ENCODE measurements at places on chromosomes 1 and 21. TPM values are rescaled to one million over a fixed set of nuclear protein-coding genes. Genes with fewer than 3 reads are reported as not detected.

- DNase-seq = no peak
Observed at GRCh38 chr1:111270771-111271463, 19.7 kb upstream of the CHIA start.

DNA sequence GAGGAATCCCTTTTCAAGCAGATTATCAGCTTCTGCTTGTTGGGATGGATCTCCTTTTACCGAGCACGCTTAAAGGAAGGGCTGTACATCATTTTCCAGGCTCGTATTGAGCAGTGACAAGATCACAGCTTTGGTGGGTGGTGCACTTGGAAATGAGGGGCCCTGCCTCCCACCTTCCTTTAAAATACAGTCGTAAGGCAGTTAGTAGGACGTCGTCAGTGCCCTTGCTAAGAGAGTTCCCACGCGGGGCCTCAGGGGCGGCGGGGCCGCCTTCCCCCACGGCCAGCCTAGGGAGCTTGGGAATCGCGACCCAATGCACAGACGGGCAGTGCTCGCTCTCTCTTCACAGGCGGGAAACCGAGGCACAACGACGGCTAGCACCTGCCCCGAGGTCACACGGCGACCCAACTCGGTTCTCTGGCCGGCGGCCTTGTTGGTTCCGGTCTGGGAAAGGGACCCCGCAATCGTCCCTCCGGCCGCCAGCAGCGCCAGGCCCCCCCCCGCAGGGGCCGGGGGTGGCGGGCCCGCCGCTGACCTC, 58.6 kb downstream of the H3-3A start:
- no peak for DNase-seq

GRCh38 chr21:36813052-36813451, 114.1 kb downstream of the SIM2 start:
- DNase-seq = no peak

DNA sequence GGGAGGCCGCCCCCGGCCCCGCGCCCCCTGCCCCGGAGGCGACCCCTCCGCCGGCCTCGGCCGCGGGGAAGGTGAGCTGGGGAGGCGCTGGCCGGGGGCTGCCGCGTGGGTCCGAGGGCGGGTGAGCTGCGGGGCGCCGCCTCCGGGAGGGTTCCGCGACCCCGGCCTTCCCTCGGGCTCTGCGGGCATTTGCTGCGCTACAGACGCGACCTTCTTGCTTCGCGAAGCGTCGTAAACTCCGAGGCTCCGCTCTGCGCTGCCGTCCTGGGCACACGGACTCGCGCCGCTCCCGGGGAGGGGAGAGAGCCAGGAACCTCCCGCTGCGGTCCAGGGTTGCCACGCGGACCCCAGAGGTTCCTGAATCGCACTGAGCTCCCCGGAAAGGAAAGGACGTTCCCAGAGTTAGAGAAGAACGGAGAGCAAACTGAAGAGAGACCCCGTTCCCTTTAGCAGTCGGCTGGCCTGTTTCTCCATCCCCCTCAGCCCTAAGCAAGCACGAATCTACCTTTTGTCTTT, 345 bp downstream of the SLX9 start:
- DNase-seq = peak; percentile 46

- peak; percentile 37 for DNase-seq
Observed at GRCh38 chr1:83693427-83694126, 305.4 kb downstream of the TTLL7 start.

DNA sequence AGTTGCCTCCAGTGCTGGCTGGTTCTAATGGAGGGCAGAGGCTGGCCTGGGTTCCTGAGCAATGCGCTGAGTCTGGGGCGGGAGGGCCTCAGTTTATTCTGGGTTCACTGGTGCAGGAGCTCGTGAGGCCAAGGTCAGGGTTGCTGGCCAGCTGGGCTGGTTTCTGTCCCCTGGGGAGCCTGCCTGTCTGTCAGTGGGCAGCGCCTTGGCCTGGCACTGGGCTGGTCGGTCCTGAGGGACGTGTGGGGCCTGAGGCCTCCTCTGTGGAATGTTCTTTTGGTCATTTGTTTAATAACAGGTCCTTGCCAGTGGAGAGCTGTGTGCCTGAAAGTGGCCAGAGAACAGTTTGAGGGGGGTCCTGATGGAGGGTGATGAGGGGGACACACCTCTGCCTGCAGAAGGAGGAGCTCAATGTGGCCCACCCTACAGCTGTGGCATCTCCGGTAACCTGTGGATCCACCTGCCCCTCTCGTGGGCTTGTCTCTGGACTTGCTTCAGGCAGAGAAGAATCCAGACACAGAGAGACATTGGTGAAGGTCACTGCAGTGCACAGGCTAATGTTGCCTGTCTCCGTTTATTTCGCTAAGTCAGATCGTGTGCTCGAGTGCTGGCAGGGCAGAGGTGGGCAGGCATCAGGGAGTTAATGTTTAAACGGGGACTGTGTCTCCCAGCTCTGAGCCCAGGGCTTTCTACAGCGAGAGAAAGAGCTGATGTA, 34.6 kb downstream of the COQ8A start:
- DNase-seq = peak; percentile 33

- no peak for DNase-seq
Observed at GRCh38 chr1:207032528-207033017, at the start of gene C1orf116. Gene C1orf116, minus strand, starts transcription at chr1:207032756. Its CDS starts 5,158 bp downstream, at chr1:207027598.

DNA sequence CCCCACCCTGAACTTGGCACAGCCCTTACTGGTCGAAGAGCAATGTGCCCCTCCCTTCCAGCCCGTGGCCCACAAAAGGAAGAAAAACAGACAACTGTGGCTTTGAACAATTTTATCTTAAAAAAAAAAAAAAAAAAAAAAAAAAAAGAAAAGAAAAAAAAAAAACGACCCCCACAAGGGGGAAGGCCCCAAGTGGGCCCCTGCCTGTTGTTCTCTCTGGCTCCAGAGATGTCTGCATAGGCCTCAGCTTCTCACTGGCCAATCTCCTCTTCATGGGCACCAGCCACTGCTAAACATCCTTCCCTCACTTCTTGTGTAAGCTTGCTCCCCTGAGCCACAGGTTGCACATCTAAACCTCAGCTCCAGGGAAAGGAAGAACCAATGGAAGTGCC, 386 bp upstream of the TSTD1 start:
- DNase-seq = no peak

- no peak for DNase-seq
Observed at GRCh38 chr1:76625886-76626678, 241.2 kb upstream of the ST6GALNAC5 start.

DNA sequence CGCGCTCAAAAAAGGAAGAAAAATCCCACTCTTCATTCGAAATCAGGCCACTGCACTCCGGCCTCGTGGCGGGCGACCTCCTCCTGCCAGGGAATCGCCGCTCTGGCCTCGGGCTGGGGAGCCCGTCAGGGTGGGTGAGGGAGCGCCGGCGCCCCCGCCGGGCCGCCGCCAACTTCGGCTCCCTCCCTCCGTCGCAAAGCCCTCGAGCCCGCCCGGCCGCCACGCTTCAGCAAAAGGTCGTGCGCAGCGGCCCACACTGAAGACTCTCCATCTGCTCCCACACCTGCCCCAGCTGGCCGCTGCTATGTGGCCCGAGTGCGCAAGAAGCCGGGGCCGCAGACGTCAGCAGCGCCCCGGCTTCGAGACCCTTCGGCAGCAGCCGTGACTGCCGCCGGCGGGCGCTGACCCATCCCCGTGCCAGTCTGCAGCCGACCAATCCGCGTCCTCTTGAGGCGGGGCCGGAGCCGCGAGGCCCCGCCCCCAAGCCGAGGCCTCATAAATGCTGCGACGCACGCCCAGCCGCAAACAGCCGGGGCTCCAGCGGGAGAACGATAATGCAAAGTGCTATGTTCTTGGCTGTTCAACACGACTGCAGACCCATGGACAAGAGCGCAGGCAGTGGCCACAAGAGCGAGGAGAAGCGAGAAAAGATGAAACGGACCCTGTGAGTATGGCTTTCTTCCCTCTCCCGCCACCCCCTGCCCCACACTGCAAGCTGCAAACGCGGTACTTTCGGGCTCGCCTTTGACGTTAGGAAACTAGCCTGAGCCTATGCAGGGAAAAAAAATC, at the start of gene RGS2:
Gene RGS2, plus strand, starts transcription at position 522 of the 789 bp plus-strand sequence. Its CDS starts 33 bp downstream, at position 555.
- peak; percentile 97 for DNase-seq

GRCh38 chr1:72516264-72516663, 233.9 kb upstream of the NEGR1 start:
- peak; percentile 5 for DNase-seq

DNA sequence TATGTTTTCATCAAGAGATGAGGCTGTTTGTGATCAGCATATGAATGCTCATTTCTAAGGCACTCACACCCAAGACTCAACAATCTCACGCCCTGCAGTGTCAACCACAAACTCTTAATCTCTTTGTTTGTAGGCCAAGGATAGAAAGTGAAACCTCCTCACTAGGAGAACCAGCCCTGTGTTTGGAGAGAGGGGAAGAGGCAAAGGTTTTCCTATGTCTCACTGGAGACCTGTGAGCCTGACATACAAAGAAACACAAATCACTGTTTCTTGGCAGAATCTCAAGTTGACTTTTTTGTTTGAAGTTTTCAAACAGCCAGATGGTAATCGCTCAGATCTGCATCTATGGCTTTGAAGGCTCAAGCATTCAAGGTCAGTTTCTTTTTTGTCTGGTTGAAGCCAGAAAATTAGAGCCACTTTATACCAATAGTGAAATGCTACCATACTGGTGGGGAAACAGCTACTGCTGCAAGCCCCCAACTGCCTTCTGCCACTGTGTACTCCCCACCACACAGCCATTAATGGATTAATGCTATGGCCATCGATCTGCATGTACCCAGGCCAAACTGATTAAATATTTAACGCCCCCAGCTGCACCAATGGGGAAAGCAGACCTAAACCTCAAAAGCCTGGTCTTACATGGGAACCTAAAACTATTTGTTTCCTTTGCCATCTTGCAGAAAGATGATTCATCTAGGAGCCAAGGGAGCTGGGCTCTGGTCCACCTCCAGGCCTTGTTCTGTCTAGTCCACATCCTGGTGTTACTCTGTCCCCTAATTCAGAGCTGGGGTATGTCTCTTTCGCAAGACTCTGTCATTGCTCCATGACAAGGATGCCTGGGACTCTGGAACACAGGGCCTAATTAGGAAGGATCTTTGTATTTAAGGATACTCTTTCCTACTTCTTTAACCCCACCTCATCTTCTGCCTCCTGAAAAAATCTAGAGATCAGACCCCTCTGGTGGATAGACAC, 16.3 kb downstream of the PDZK1 start:
- no peak for DNase-seq

DNA sequence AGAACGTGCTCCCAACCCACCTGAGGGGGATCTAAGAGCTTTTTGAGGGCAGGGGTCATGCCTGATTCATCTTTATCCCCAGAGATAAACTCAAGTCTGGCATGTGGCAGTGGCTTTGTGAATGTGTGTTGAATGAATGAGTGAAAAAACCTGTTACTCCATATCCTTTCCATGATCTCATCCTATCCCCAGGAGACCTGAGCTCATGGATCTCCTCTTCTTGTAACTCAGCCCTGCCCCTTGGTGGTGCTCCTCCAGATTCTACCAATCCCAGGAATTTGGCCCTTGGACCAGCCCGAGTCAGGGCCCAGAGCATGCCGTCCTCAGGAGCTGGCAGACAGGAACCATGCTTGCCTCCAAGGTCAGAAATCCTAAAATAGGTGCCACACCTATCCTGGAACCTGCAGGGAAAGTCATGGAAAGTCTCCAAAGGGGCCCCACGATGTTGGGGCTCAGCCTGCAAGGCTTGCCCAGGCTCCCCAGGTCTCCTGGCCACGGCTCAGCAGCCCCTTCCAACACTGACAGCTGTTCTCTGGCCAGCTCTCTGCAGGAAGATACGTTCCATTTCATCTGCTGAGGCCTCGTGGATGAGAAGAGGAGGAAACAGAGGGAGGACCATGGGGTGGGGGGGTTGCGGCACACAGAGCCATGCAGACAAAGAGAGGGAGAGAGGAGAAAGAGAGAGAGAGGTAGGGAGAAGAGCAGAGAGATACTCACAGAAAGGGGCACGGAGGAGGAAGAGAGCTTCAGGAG, 214.6 kb downstream of the TRABD2B start:
- DNase-seq = peak; percentile 17

GRCh38 chr1:204723131-204723787, 37.7 kb upstream of the LRRN2 start:
- no peak for DNase-seq

GRCh38 chr1:54378157-54378873, 27.9 kb downstream of the SSBP3 start:
- DNase-seq = peak; percentile 84

GRCh38 chr21:36124395-36124794, 10.5 kb upstream of the CBR3 start:
- no peak for DNase-seq

DNA sequence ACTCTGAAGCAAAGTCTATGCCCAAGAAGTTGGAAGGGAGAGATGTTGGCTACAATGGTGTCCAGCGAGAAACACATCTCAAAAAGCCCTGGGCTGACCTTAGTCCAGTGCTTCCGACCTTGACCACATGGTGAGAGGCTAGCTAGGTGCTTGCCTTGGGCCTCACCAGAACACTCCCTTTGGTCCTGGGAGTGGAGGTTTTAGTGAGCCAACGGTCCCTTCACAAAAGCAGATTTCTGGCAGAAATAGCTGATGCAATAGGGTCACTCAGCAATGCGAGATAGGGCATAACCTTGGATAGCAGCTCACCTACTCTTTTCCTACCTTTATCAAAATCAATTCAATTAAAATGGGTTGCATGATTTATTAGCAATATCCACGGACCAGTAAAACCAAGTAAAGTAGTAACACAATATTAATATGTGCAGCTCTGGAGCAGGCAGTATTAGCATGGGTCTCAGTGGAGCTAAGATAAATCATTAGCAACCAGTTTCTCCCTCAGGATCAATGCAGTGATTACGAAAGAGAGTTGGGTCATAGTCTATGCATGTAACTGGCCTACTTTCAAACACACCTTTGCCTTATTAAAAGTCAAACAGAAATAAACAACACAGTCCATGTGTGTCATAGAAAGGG, 1.9 kb downstream of the SLC30A10 start:
- no peak for DNase-seq

DNA sequence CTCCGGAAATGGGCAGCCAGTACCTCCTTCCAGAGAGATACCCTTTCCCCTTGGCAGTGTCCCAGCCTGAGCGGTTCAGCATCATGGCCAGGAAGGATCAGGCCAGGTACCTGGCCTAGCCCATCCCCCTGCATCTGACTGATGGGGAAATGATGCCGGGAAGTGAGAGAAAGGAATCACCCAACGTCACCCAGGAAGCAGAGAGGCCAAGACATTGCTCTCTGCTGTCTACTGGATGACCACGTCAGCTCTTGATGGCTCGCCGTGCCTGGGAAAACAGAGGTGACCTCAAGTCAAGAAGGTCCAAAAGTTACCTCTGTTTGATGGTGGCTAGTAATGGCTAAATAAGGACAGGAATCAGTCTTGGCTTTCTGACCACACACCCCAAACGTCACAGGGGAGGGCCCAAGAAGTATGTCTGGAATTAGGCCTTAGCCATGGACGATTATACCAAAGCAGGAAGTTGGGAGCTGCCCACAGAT, 79.0 kb downstream of the MRPL37 start:
- peak; percentile 76 for DNase-seq

GRCh38 chr21:22468893-22469292, 1470.7 kb downstream of the NCAM2 start:
- DNase-seq = no peak

The PTGER3 gene
- 4.4 TPM for total RNA-seq

The CRNN gene
- total RNA-seq = not detected

The AMPD1 gene
- total RNA-seq = not detected

The AVPR1B gene
- total RNA-seq = 2.3 TPM

The SIPA1L2 gene
- total RNA-seq = 143 TPM

The LDLRAP1 gene
- total RNA-seq = 15.8 TPM

The LRRC8B gene
- total RNA-seq = 5.8 TPM

The EDN2 gene
- total RNA-seq = 0.92 TPM

The TSTD1 gene
- 347 TPM for total RNA-seq

The CLCA1 gene
- total RNA-seq = not detected

The MTARC1 gene
- 4.5 TPM for total RNA-seq

Data from cardiac muscle cell (in vitro differentiated cells and primary cell).